ENCODE measurements at places on chromosomes 12 and 14.

GRCh38 chr14:103103461-103104388, 9.2 kb downstream of the EXOC3L4 start:
- DNase-seq: no peak

GRCh38 chr12:66164349-66164821, 5.4 kb downstream of the TMBIM4 start:
- DNase-seq: no peak

GRCh38 chr12:20097626-20098025, 270.7 kb upstream of the PDE3A start:
- DNase-seq: no peak

DNA sequence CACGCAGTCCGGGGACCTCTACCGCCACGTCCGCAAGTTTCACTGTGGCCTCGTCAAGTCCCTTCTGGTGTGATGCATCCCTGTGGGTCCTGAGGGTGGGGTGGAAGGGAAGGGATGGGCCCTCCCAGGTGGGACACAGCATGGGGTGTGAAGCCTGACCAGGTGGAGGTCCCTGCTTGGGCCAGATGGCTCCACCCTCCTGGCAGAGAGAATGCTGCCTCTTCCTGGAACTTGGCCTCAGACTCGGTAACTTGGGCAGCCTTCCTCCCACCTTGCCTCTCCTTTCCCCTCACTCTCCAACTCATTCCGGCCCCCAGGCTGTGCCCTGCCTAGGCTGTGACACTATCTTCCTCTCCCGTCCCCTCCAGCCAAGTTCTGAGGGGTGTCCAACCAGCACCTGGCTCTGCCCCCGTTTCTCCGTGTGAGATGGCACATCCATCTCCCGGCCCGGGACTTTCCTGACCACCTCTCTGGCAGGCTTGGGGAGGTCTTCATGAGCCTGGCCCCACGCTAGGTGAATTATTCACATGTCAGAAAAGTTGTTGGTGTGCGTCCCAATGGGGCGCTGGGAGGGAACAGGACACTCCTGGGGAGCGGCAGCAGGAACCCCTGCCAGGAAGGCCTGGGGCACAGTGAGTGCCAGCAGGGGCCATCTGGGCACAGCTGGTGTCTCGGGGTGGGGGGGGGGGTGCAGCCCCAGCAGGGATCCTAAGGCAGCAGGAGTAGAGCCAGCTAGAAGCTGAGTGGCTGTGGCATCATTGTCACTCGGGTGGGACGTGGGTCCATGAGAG, 1.7 kb downstream of the ZBTB42 start:
- DNase-seq: no peak

DNA sequence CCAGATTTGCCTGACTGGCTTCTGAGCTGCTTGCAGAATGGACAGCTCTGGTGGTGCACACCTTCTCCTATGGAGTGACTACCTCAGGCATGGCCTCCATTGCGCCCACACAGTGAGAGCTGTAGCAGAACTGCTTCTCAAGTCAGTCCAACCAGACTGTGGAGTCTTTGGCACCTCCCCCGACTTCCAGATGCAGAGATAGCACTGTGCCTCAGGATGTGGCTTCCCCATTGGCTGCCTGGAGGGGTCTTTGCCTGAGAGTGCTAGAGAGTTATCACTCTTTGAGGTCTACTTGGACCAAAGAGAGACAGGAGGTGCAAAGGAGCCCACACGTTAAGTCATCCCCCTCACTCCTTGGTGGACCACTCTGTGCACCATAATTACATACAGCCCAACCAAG, 44.8 kb upstream of the FRS2 start:
- no peak for DNase-seq

GRCh38 chr12:70430400-70430799, 64.3 kb downstream of the KCNMB4 start:
- DNase-seq: no peak

DNA sequence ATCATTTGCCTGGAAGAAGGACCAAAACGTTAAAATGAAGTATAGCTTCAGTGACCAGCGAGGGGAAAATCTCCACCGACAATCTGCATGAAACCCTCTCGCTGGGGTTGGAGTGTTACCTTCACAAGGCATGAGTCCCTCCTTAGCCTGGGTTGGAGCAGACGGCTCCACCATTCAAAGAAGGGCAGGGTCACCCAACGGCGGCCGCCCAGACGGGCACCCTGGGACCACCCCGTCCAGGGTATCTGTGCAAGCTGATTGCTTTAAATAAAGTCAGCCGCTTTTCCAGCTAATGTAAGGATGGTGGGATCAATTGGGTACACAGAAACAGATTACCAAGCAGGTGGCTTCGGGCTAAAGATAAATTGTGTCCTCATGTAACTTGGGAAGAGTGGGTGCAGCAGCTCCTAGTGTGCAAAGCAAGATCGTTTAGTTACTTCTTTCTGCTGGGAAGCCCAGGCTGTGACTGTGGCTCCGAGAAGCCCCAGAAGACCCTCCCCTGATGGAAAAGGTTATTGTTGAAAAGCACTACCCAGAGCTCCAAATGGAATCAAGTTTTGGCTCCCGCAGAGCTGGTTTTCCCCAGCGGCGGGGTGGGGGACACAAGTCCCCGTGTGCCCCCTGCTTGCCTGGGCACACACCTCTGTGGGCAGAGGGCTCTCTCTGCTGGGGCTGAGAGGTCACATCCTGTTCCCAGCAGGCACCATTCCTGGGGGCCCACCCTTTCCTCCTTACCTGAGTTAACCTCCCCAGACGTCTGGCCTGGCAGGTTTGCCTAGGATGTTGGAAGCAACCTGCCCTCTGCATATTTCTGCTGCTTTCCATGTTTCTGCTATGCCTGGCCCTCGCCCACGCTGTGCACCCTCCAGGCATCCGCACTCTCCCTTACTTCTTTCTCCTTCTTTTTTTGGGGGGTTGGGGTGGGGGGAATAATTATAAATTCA, 318.6 kb upstream of the DIO3 start:
- no peak for DNase-seq

DNA sequence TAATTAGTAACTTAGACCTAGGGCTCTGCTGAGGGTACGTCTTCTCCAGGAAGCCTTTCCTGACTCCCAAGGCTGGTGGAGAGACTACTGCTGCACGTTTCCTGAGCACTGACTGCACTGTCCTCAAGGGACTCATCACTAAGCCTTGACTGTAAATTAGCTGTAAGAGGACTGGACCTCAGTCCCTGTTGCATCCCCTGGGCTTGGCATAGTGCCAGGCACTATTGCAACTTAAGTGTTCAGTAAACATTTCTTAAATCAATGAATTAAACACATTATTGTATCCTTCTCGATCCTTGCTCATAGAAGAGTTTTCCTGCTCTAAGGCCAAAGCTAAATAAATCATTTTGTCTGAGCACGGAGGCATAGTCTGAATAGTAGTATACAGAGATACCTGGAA, 31.9 kb upstream of the IFNG-AS1 start:
- DNase-seq: no peak

- DNase-seq: no peak
Measured at GRCh38 chr12:92929983-92930382, 888 bp upstream of the EEA1 start.

DNA sequence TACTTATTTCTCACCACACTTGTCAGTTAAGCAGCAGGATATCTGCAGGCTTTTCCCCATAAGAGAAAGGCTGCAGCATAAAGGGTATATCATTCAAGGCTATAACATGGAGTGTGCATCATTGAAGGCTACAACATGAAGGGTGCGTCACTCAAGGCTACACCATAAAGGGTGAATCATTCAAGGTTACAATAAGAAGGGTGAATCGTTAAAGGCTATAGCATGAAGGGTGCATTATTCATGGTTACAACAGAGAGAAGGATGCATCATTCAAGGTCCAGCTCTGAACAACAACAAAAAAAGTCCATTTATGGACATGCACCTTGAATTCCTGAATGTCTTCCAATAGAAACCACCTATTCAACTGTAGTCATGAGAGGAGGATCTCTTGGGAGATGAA, 32.8 kb upstream of the LUM start:
- DNase-seq: no peak

GRCh38 chr14:82537831-82538230, 1004.2 kb upstream of the SEL1L start:
- no peak for DNase-seq

- DNase-seq: no peak
Measured at GRCh38 chr14:41783403-41783802, 176.7 kb downstream of the LRFN5 start.

- no peak for DNase-seq
Measured at GRCh38 chr14:101226265-101226602, 322.7 kb upstream of the RTL1 start.

DNA sequence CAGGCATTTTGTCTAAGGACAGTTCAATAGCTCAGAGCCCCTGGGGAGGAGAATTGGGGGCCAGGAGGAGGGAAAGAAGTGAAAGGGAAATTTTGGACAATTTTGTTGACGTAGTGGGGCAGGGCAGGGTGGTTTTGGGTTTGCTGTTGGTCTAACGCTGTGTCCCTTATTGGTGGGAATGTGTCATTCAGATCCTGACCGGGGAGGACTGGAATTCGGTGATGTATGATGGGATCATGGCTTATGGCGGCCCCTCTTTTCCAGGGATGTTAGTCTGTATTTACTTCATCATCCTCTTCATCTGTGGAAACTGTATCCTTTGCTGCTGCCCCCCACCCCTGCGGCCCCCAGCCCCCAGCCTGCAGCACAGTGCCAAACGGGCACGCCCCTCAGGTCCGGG, 212.1 kb upstream of the FKBP4 start:
- no peak for DNase-seq

- DNase-seq: no peak
Measured at GRCh38 chr14:61408498-61408897, 87.1 kb downstream of the PRKCH start.

GRCh38 chr14:101499513-101499912, 61.8 kb upstream of the DIO3 start:
- no peak for DNase-seq

GRCh38 chr12:40146800-40147797, 41.2 kb upstream of the SLC2A13 start:
- no peak for DNase-seq

DNA sequence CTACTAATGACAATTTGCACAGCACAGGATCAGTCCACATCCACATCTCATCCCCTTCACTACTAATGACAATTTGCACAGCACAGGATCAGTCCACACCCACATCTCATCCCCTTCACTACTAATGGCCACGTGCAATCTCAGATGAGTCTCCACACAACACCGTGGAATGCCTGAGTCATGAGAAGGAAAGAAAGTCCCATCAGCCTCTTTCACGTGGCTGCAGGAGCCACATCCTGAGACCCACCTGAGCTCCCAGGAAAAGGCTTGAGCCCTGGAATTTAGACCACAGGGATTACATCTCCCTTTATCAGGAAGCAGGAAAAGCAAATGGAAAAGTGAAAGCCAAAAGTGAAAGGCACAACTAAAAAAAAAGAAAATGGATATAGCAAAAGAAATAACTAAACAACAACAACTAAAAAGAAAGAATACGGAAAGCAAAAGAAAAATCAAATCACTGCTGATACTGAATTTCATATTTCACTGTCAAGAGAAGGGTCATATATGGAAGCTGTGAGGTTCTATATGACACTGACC, 1300.5 kb downstream of the TMEM121 start:
- no peak for DNase-seq

DNA sequence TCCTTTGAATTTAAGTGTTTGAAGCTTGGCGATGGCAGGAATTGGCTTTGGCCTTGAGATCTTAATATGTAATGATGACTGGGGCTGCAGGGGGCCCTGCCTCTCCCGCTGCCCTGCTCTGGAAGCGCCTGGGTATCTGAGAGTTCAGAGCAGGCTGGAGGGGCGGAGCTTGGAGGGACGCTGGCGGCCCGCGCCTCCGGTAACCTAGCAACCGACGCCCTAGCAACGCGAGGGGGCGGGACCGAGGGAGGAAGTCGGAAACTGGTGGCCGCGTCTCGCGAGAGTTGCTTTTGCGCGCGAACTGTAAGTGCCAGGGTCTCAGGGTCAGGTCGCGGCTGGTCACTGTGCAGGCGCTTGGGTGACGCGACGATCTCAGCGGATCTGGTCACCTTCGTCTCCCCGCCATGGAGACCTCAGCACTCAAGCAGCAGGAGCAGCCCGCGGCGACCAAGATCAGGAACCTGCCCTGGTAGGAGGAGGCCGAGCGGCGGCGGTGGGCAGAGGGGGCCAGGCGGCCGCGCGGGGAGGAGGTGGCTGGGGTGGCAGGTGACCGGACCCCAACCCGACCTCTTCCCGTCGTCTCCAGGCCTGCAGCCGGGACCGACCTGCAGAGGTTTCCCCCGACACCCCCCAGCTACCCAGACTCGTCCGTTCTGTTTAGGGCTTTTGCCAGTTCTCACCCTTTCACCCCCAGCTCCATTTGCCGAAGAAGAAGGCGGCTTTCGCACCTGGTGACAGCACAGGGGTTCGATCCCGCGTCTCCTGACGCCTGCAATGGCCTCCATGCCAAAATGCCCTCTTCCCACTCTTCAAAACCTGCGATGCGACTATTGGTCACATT, at the start of gene RFC5:
TSS of gene RFC5 (plus strand) at position 280 of the 841 bp plus-strand sequence. CDS start at position 405, 125 bp downstream.
- peak; percentile 98 for DNase-seq

DNA sequence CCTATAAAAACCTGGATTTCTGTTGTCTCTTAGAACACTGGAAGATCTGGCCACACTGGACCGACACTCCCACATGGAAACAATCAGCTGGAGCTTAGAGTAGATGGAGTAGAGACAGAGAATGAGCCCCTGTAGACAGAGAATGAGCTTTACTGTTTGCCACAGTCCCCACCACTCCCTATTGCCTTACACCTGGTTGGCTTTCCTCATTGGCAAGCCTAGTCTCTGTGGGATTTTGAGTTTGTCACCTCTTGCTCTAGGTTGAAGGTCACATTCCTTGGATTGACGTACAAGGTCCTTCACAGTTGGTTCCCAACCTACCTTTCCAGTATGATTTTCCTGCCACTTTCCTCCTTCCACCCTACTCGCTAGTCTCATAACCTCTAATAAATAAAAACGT, 2.0 kb upstream of the HCAR1 start:
- no peak for DNase-seq

GRCh38 chr14:22791301-22791700, 23.9 kb downstream of the SLC7A7 start:
- no peak for DNase-seq

- no peak for DNase-seq
Measured at GRCh38 chr12:104608998-104609397, 152.2 kb downstream of the CHST11 start.

- DNase-seq: no peak
Measured at GRCh38 chr12:77033658-77034536, 31.5 kb downstream of the E2F7 start.

DNA sequence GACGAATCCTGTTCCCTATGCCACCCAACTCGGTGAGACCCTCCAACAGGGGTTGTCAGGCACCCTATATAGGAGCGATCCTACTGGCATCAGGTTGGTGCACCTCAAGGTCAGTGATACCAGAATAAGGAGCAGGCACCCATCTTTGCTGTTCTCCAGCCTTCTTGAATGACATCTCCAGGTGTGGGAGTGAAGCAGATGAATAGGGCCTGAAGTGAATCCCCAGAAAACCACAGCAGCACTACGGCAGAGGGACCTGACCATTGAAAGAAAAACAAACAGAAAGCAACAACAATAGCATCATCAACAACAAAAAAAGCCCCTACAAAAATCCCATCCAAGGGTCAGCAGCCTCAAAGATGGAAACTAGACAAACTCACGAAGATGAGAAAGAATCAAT, 445.2 kb upstream of the ATP2B1 start:
- no peak for DNase-seq

GRCh38 chr12:11651785-11652184, 2.3 kb downstream of the ETV6 start:
- no peak for DNase-seq

Data from tibial artery (tissue), 4 donors.